ENCODE measurements at places on chromosomes 5 and 9. TPM values are rescaled to one million over a fixed set of nuclear protein-coding genes. Genes with fewer than 3 reads are reported as not detected.

FYB1 gene
- total RNA-seq = not detected

WNT8A gene
- not detected for total RNA-seq

REEP5 gene
- total RNA-seq = 57.7 TPM

TOMM5 gene
- 120 TPM for total RNA-seq

IL31RA gene
- total RNA-seq = 0.18 TPM

SPRY4 gene
- total RNA-seq = 42.0 TPM

PCDHA10 gene
- total RNA-seq = not detected

KLF4 gene
- 28.2 TPM for total RNA-seq

ARID3C gene
- total RNA-seq = 0.72 TPM
